ENCODE measurements at places on chromosomes 11 and 22.

GRCh38 chr22:44613196-44613595, 88.8 kb upstream of the PRR5 start:
- no peak for DNase-seq

DNA sequence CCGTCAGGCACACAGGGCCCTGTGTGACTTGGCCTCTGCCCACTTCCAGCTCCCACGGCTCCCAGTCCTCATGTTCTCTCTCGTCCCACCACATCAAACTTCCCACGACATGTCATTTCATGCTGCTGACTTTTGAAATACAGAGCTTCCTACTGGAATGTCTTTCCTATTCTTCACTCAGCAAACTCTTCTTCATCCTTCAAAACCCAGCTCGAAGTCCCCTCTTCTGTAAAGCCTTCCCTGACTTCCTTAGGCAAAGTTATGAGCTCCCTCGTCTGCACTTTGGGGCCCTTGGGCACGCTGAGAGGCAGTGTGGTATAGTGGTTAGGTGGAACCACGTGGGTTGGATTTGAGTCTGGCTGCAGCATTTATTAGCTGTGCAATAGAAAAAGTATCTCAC, 37.8 kb upstream of the EIF3D start:
- DNase-seq = no peak

DNA sequence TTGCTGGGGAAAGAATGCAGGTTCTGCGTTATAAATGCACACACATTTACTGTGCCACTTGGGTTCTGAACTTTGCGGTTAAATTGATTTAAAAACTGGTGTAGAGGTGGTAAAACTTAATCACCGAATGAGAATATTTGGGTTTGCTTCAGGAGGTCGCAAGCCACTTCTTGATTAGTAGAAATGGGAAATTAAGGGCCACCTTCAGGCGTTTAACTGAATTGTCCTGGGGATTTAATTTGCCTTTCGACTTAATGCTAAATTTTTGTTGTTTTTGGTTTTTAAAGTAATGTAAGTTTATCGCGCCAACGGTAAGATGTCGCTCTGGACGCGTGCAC, 459 bp upstream of the NCR3LG1 start:
- no peak for DNase-seq

- DNase-seq = no peak
Observed at GRCh38 chr11:129968591-129969419, 33.8 kb downstream of the PRDM10 start.

DNA sequence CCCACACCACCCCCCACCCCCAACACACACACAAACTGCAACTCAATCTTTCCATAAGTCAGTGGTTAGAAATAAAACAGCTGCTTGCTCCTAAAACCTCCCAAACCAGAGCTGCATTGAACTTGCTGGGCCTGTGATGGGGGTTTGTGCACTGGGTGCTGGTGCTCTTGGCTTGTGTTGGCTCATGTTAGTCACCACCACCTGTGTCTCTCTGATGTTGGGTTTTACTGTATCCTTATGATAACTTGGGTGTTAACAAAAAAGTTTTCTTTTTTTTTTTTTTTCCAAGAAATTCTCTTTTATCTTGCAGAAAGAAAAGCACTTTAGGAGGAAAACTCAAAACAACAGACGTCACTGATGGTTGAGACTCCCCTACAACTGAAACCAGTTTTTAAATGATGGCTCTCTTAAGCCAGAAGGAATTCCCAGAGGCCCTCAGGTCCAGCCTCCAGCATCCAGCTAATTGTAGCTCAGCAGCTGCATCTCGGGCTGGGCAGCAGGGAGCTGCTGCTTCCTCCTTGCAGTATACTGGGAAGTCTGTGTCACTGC, 79.9 kb upstream of the DRD2 start:
- DNase-seq = no peak

GRCh38 chr22:24883432-24883831, 63.1 kb downstream of the LHFPL7 start:
- no peak for DNase-seq

- DNase-seq = peak; percentile 39
Observed at GRCh38 chr11:46392421-46393230, 1.1 kb upstream of the CHRM4 start.

GRCh38 chr11:82718307-82718706, 15.4 kb downstream of the FAM181B start:
- peak; percentile 34 for DNase-seq

- no peak for DNase-seq
Observed at GRCh38 chr11:130189492-130190210, 30.1 kb downstream of the ST14 start.

DNA sequence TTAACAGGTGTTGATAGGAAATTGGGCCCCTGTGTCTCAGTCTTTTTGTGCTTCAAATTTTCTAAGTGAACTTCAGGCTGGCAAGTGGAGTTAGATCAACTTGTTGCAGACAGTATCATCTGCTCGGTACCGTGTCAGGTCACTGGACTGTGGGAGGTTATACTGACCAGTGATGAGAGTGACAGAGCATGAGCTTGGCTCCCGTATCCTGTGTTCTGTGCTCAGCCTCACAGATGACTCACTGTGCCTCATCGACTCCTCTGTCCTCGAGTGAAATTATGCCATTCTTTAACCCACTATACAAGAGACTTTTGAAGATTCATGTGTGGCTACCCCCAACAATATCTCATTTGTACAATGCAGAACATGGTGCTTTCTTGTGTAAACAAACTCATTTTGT, 7.9 kb downstream of the GRAP2 start:
- DNase-seq = no peak

GRCh38 chr11:26026078-26026477, 305.9 kb upstream of the ANO3 start:
- DNase-seq = no peak

- peak; percentile 73 for DNase-seq
Observed at GRCh38 chr11:79440571-79441460, at the start of gene TENM4. Gene TENM4 (minus strand): TSS chr11:79441030. CDS start chr11:79069944, 371,086 bp downstream.

DNA sequence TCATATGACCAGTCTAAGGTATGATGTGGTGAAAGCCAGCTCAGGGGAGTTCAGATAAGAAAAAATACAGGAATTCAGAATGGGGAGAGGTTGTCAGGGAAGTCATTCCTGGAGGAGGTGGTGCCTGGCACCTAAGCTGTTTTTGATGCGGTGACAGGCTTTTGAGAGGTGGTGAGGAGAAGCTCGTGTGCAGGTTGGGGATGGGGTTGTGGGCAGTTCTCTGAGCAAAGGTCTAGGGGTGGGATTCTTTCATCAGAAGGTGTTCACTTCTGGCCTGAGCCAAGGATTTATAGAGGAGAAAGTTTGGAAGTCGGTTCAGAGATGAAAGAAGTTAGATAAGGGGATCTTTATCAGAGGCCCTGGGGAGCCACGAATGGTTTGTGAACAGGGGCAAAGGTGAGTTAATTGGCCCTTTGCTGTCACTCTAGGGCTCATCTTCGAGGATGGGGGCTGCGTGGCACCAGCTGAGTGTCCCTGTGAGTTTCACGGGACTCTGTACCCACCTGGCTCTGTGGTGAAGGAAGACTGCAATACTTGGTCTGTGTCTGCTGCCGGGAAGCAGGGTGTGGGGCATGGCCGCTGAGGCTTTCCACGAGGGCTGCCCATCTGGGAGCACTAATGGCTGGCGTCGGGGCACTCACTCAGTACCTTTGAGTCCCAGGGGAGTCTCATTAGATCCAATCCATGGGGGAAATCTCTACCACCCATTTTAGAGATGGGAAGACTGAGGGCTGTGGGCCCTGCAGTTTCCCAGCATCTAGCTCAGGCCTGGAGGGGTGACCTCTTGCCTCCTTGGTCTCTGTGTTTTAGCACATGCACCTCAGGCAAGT, 13.4 kb downstream of the OTOG start:
- no peak for DNase-seq

Measured in astrocyte of the cerebellum (primary cell).